NB4 (cell line): ENCODE measurements at places on chromosomes 3 and 15.

GRCh38 chr3:180646187-180646790, 33.0 kb downstream of the CCDC39 start:
- DNase-seq = no peak

DNA sequence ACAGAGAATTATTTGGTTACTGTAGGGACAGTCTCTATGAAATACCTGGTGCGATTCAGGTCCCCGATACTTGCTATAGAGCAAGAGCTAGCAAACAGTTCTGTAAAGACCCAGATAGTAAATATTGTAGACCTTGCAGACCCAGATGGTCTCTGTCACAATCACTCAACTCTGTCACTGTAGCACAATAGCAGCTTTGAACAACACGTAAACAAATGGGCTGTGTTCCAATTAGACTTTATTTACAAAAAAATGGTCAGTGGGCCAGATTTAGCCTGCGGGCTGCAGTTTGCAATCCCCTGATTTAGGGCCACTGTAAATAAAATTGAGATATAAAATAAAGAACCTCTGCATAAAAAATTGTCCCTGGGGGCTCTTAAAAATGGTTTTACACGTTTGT, 127.7 kb downstream of the SV2B start:
- DNase-seq = no peak

DNA sequence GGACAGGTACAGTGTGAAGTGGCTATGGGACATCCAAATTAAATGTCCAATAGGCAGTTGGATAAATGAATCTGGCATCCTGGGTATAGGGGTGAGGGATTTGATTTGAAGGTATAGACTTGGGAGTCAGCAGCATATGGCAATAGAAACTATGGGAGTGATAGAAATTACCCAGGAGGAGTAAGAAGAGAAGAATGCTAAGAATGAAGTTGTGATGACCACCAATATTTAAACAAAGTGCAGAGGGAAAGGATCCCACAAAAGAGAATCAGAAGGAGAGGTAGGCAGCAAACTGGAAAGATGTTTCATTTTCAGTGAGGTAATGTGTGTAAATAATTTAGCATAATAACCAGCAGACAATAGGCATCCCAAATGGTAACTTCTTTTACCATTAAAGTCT, 13.8 kb upstream of the MSL2 start:
- no peak for DNase-seq

GRCh38 chr3:10471054-10471688, 34.2 kb downstream of the ATP2B2 start:
- peak; percentile 12 for DNase-seq

DNA sequence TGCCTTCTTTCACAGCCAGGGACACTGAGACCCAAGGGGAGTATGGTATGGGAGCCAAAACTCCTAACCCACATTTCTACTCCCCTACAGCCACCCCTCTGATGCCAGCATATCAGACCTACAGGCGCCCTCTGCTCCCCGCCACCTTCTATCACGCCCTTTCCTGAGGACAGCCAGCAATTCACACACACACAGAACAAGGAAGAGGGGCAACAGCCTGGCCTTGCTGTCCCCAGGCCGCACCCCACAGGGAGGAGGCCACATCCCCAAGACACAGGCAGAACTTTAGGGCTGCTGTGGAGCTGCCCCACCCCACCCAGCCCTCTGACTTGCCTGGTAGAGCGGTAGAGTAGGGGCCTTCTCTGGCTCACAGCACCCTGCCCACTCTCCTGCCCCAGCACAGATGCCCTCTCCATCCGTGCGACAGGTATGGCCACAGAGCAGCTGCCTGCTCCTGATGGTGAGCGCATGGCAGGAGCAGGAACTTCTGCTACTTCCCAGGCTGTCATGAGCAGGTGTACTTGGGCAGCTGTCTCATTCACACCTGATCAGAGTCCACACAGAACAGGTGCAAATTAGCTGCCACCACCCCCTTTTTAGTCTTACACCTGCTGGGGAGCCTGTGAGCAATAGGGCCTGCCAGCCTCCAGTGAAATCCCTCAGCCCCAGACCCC, 33.4 kb downstream of the CCDC33 start:
- DNase-seq = no peak

- no peak for DNase-seq
Measured at GRCh38 chr3:48414376-48415250, 15.3 kb downstream of the PLXNB1 start.

DNA sequence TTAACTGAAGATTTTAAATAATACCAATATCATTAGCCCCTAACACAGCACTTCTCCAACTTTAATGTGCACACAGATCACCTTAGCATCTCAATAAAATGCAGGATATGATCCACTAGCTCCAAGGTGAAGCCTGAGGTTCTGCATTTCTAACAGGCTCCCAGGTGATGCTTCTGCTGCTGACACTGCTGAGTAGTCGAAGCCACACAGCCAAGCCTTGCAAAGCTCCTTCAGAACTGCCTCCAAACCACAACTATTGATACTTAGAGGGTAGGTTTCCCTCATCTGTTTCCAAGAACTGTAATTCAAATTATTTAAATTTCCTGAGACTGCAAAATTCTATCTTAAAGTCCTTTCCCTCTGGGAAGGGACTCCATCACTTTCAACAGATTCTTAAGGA, 3.9 kb downstream of the RIOX2 start:
- DNase-seq = no peak

GRCh38 chr15:79094611-79095021, 4.0 kb upstream of the RASGRF1 start:
- no peak for DNase-seq

- DNase-seq = no peak
Measured at GRCh38 chr3:72223116-72223515, 438.2 kb upstream of the PROK2 start.

DNA sequence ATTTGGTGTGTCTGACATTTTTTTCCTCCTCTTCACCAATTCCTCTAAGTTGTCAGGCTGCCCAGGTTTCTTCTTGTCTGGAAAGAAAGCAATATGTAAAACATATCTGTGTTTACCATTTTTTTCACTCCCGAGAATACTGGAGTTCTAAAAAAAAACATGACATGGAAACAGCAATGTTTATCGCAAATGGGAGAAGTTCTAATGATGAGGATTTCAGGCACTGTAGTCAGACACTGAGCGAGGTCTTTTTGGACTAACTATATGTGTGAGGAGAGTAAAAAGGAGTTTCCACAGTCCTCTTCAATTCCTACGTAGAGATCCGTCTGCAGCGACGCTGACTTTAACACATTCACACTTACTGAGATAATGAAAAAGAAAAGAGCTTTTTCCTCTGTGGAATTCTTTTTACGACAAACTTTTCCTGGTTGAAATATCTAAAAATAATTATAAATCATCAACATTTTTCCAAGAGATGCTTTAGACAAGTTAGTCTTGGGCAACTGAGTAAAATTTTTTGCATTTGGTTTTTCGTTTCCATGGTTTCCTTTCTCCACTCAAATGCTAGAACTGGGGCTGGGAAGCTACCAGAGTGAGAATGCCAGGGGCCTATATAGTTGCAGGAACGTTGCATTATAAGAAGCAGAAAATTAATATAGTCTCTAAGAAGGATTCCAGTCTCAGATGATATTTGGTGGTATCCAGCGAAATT, 8.4 kb upstream of the SETMAR start:
- DNase-seq = no peak

DNA sequence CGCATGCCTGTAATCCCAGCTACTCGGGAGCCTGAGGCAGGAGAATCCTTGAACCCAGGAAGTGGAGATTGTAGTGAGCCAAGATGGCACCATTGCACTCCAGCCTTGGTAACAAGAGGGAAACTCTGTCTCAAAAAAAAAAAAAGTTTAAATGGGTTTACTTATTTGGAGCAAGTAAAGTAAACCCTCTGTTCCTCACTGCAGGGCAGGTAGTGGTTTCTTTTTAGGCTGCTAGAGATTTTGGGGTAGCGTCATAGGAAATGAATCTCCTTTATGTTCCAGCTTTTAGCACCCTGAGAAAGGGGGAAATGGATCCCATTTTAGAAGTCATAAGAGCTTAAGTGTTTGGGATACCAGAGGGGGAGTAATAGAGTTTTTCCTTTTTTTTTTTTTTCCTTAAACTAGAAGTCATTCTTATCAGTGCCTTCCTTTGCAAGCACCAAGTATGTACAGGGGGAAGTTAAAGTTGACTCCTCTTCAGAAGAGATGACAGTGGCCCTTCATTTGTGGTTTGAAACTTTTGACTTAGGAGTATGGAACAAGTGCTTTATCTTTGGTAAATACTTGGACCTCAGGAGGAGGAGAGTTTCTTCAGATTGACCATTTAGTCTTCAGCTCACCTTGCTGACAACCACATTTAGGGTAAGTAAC, 8.0 kb downstream of the PXK start:
- DNase-seq = peak; percentile 48

DNA sequence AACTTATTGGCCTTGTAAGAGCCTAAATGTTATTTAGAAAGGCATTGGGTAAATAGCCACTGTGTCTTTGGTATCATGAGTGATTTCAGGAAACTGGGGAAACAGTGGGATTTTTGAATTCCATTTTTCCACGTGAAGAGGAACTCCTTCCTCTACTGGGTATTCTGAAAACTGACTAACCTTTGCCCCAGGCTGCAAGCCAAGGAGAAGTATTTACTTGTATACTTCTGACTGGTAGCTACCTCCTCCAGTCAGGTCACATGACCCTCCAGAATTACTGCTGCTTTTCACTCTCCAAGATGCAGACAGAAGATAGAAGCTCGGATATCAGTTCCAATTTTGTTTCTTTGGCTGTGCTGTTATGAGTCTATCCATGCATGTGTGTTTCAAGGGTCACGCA, 50.9 kb upstream of the MAP3K13 start:
- DNase-seq = no peak
